Fibroblast of lung (primary cell): ENCODE measurements at places on chromosomes 6 and 20. TPM values are rescaled to one million over a fixed set of nuclear protein-coding genes. Genes with fewer than 3 reads are reported as not detected.

DNA sequence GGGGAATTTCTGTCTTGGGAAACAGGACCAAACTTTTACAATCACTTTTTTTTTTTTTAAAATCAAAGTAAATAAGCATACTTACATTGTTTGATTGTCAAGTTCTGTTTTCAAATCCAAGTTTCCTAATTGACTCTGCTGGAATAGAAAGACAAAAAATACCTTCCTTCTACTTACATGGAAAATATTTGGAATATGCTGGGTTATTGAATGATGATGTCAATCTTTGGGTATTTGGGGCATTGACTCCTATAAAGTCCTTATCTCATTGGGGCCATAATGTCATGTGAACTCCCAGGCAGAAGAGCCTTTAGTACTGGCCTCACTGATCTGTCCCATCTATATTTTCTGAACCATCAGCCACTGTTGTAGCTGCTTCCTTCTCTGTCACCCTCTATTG is 122.6 kb upstream of the NOX3 start:
- H3K4me3 ChIP-seq, result no peak overlapping the region
- no peak overlapping the region for H3K27ac ChIP-seq
- no peak for DNase-seq
- no peaks in the 10 kb centered on the region for H3K36me3 ChIP-seq
- no peaks in the 10 kb centered on the region for H3K27me3 ChIP-seq
- H3K4me1 ChIP-seq, result no peaks in the 10 kb centered on the region

GRCh38 chr6:89398762-89399525 is 13.1 kb downstream of the RRAGD start:
- H3K27me3 ChIP-seq, result no peaks in the 10 kb centered on the region
- no peak overlapping the region for H3K4me3 ChIP-seq
- H3K4me1 ChIP-seq, result no peaks in the 10 kb centered on the region
- H3K27ac ChIP-seq, result no peak overlapping the region
- no peak for DNase-seq
- no peaks in the 10 kb centered on the region for H3K36me3 ChIP-seq

- H3K27me3 ChIP-seq, result no peaks in the 10 kb centered on the region
- H3K27ac ChIP-seq, result no peak overlapping the region
- H3K4me1 ChIP-seq, result peaks cover 5% of the 10 kb centered on the region
- H3K4me3 ChIP-seq, result no peak overlapping the region
Measured at GRCh38 chr6:112179631-112180030, 74.7 kb downstream of the LAMA4 start.

DNA sequence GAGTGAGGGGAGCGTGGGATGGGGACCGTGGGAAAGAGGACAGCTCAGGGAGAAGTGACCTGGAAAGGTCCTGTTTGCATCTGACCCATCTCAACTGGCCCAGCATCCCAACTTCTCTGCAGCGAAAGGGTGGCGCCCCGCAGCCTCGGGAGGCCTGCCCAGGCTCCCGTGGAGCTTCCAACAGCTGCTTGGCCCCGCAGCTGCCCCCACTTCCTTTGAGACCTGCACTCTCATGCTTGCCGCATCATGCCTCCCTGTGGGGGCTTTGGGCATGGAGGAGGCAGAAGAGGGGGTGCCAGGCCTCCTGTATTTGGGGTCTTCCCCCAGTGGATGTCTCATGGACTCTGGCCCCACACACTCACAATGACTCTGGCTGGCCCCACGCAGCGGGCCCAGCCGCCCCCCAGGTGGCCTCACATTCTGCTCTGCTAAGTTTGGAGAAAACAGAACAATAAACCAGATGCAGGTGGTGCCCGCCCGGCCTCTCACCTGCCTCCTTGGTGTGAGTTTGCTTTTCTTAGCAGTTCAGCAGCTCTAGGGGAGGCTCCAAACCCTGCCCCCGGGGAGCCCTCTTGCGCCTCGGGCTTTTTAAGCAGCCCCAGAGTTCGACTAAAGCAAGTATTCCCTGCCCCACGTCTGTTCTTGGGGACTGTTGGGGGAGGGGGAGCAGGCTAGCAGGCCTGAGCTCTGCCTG is 40.7 kb downstream of the CPXM1 start:
- H3K27me3 ChIP-seq, result peaks cover 12% of the 10 kb centered on the region
- no peak overlapping the region for H3K27ac ChIP-seq
- H3K4me3 ChIP-seq, result no peak overlapping the region
- no peak for DNase-seq
- H3K4me1 ChIP-seq, result no peaks in the 10 kb centered on the region
- no peaks in the 10 kb centered on the region for H3K36me3 ChIP-seq

GRCh38 chr20:844473-845225 is 11.1 kb downstream of the FAM110A start:
- H3K36me3 ChIP-seq, result peaks cover 2% of the 10 kb centered on the region
- H3K4me1 ChIP-seq, result no peaks in the 10 kb centered on the region
- no peak overlapping the region for H3K27ac ChIP-seq
- H3K4me3 ChIP-seq, result peak overlapping the region; percentile 38

- no peaks in the 10 kb centered on the region for H3K4me1 ChIP-seq
- no peak overlapping the region for H3K27ac ChIP-seq
- DNase-seq, result no peak
- peaks cover 4% of the 10 kb centered on the region for H3K36me3 ChIP-seq
- H3K4me3 ChIP-seq, result no peak overlapping the region
Measured at GRCh38 chr6:136158387-136158821, 91.7 kb downstream of the MTFR2 start.

GRCh38 chr6:111076024-111076695 is 11.1 kb upstream of the SLC16A10 start:
- H3K27ac ChIP-seq, result no peak overlapping the region
- DNase-seq, result no peak
- no peak overlapping the region for H3K4me3 ChIP-seq
- no peaks in the 10 kb centered on the region for H3K4me1 ChIP-seq

TAP2 gene
- 14.1 and 27.7 TPM in 2 replicates for total RNA-seq

SNAI1 gene
- 0.26 and 0.66 TPM in 2 replicates for total RNA-seq

DNA sequence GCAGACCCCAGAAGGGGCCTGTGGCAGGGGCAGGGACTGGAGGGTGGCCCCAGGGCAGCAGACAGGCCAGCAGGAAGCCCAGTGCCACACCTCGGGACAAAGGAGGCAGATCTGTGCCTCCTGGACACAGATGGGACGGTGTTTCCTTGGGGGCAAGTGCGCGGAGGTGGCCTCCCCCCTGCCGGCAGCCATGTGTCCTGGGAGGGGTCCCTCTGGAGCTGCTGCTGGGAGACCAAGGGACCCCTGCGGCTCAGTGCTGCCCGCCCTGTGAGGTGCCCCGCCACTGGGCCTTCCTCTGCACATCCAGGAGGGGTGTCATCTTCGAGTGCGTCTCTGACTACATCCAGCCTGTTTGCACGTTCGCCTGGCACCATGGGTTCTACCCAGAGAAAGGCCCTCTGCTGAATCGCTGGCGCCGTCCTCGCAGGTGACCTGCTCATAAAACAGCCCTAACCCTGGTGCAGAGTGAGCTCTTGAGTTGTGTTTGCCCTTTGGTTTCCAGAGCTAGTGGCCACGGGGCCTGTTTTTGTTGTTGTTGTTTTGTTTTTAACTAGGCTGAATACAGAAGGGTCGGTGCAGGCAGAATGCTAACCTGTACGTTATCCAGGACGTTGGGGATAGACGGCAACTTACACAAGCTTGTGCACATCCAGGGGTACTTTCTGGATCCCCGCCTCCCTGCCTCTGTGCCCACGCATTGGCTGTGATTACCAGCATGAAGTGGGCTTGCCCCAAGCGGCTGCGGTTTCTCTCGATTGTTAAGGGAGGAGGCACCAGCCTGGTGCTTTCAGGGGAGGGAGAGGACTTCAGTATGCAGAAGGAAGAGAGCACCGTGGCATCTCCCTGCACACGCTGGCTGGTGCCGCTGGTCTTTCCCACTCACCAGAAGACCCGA is 1.3 kb upstream of the KCNQ2 start:
- no peaks in the 10 kb centered on the region for H3K36me3 ChIP-seq
- peaks cover 20% of the 10 kb centered on the region for H3K27me3 ChIP-seq
- H3K4me1 ChIP-seq, result no peaks in the 10 kb centered on the region
- DNase-seq, result no peak
- H3K4me3 ChIP-seq, result no peak overlapping the region
- H3K27ac ChIP-seq, result no peak overlapping the region
